ENCODE measurements at places on chromosomes 5 and 9.

- H3K4me3 ChIP-seq, result no peak overlapping the region
- DNase-seq, result no peak
- H3K4me1 ChIP-seq, result no peaks in the 10 kb centered on the region
- H3K36me3 ChIP-seq, result no peaks in the 10 kb centered on the region
These were observed 2324.1 kb downstream of the MAT2B start for GRCh38 chr5:165829504-165829903.

- no peak overlapping the region for H3K27ac ChIP-seq
- no peak overlapping the region for H3K4me3 ChIP-seq
- H3K36me3 ChIP-seq, result no peaks in the 10 kb centered on the region
- no peaks in the 10 kb centered on the region for H3K4me1 ChIP-seq
These were observed 5.7 kb downstream of the SPARC start for GRCh38 chr5:151680944-151681427.

GRCh38 chr5:35832762-35833161 is 23.9 kb upstream of the IL7R start:
- no peak for DNase-seq
- peaks cover 60% of the 10 kb centered on the region for H3K4me1 ChIP-seq
- H3K4me3 ChIP-seq, result no peak overlapping the region
- H3K27ac ChIP-seq, result peak overlapping the region; percentile 83
- H3K36me3 ChIP-seq, result no peaks in the 10 kb centered on the region

GRCh38 chr9:19976226-19976625 is 187.4 kb upstream of the SLC24A2 start:
- no peak for DNase-seq
- peaks cover 7% of the 10 kb centered on the region for H3K4me1 ChIP-seq

DNA sequence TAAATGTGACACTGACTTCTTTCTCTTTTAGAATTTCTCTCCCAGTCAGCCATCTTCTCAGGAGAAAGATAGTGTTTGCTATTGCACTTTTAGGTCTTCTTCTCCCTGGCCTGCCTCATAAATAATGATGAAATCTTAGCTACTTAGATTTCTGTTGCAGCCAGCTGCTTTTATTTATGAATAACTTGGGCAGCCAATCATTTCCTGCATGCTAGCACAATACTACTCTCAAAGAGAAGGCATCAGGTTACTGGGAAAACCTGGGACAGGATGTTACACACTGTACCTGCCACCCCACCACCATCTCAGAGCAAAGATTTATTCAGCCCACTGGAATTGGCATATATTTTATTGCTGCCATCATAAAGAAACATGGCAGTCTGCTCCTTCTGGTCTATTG is 266.6 kb downstream of the PRELID2 start:
- no peak for DNase-seq
- H3K4me3 ChIP-seq, result no peak overlapping the region
- no peaks in the 10 kb centered on the region for H3K27me3 ChIP-seq
- H3K36me3 ChIP-seq, result no peaks in the 10 kb centered on the region
- no peaks in the 10 kb centered on the region for H3K4me1 ChIP-seq

- DNase-seq, result no peak
- no peak overlapping the region for H3K27ac ChIP-seq
- H3K36me3 ChIP-seq, result no peaks in the 10 kb centered on the region
- no peaks in the 10 kb centered on the region for H3K4me1 ChIP-seq
- H3K27me3 ChIP-seq, result no peaks in the 10 kb centered on the region
- H3K4me3 ChIP-seq, result no peak overlapping the region
These were observed 542.4 kb upstream of the RGMB start for GRCh38 chr5:98231089-98231488.

DNA sequence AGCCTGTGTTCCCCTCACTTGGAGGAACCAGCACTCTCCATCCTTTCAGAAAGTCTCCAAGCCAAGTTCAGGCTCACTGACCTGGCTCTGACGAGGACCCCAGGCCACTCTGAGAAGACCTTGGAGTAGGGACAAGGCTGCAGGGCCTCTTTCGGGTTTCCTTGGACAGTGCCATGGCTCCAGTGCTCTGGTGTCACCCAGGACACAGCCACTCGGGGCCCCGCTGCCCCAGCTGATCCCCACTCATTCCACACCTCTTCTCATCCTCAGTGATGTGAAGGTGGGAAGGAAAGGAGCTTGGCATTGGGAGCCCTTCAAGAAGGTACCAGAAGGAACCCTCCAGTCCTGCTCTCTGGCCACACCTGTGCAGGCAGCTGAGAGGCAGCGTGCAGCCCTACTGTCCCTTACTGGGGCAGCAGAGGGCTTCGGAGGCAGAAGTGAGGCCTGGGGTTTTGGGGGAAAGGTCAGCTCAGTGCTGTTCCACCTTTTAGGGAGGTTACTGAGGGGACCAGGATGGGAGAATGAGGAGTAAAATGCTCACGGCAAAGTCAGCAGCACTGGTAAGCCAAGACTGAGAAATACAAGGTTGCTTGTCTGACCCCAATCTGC is 4.7 kb upstream of the NUP214 start:
- peaks cover 8% of the 10 kb centered on the region for H3K4me1 ChIP-seq
- DNase-seq, result no peak
- H3K36me3 ChIP-seq, result peaks cover 7% of the 10 kb centered on the region
- no peak overlapping the region for H3K4me3 ChIP-seq
- H3K27me3 ChIP-seq, result peaks cover 27% of the 10 kb centered on the region

DNA sequence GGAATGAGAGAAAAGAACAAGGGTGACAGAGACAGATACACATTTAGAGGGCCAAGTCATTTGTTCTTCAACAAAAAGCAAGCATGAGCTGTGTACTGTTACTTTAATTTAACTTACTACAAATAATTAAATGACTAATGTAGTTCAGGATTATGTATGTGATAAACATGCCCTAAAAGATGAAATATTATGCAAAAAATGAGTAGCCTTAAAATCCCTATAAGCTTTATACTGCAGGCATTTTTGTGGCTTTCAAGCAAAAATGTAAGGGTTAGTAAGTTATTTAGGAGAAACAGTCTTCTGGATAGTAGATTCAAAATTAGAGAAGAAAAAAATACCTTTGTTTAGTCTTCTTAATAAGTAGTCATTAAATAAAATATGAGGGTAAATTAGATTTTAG is 431.2 kb downstream of the CSNK1G3 start:
- H3K36me3 ChIP-seq, result no peaks in the 10 kb centered on the region
- no peak overlapping the region for H3K4me3 ChIP-seq
- H3K4me1 ChIP-seq, result no peaks in the 10 kb centered on the region
- H3K27me3 ChIP-seq, result no peaks in the 10 kb centered on the region
- DNase-seq, result no peak

Measured in central memory CD8-positive, alpha-beta T cell (primary cell).